Esophagus mucosa (tissue), 1 donor: ENCODE measurements at places on chromosomes 13 and 19.

GRCh38 chr19:10510301-10510802, 6.9 kb downstream of the S1PR5 start:
- ATAC-seq, result peak; percentile 80

GRCh38 chr13:92804346-92804745, 422.3 kb upstream of the GPC6 start:
- ATAC-seq, result no peak

GRCh38 chr13:40635315-40635995, 31.0 kb downstream of the FOXO1 start:
- ATAC-seq, result no peak

GRCh38 chr19:14021474-14021873, 6.5 kb upstream of the RLN3 start:
- ATAC-seq, result no peak

GRCh38 chr13:33184112-33184490, 101.5 kb downstream of the STARD13 start:
- no peak for ATAC-seq

DNA sequence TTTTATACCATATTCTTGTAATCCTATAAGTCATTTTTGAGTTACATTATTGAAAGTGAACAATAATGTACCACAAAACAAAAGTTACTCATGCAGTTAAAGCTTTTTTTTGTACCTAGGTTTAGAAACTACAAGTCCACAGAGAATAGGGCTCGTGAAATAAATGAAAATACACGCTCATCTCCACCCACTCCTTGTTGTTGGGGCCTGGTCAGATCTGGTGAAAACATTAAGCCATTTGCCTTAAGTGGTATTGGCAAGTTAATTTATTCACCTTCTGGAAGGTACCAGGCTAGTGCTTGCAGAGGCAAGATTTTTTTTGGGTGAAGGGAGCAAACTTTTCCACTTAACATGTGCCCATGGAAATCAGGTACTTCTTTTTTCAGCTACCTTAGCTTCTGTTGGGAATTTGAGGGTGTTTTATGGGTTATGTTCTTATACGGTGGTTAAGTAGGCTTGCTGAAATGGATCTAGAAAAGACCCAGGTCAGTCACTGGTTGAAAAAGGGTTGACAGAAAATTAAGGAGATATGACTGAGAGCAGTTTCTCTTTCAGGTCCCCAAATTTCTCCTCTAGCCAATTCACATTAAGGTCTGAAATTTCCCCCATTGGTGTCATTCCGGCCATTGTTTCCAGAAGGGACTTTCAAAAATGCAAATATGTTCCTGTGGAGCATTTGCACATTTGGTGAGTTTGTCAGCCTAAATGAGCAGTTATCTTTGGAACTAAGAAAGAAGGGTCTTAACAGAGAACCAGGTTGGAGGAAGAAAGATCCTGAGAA, 143.3 kb downstream of the KCNRG start:
- ATAC-seq, result no peak

GRCh38 chr19:41449079-41449864, 6.3 kb downstream of the ERICH4 start:
- ATAC-seq, result peak; percentile 81
